ENCODE measurements at places on chromosomes 6 and 20.

- no peak for DNase-seq
Measured at GRCh38 chr6:137793805-137794515, 73.1 kb upstream of the TNFAIP3 start.

DNA sequence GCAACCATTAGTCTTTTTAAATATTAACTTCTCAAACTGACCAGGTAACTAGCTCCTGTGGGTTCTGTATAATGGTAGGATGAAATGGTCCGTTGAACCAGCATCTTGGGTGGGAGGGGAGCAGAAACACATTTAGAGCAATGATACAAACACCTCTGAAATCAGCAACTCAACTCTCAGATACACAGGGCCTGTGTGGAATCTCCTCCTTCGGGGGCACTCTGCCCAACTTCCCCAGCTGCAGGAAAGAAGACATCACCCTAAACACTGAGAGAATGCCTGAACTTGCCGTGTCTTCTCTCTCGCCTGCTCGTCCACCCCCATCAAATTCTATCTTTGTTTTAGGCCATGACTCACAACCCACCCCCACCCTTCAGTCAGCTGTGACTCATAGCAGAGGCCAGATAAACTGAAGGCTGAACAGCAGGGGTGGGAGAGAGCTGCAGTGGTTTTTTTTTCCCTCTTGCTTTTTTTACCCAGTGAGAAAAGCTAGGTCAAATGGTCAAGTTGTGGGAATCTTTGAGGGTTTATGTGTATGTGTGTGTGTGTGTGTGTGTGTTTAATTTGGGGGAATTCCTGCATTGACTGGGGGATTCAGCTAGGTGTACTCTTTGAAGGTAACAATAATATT, 593.4 kb upstream of the JAG1 start:
- DNase-seq, result no peak

DNA sequence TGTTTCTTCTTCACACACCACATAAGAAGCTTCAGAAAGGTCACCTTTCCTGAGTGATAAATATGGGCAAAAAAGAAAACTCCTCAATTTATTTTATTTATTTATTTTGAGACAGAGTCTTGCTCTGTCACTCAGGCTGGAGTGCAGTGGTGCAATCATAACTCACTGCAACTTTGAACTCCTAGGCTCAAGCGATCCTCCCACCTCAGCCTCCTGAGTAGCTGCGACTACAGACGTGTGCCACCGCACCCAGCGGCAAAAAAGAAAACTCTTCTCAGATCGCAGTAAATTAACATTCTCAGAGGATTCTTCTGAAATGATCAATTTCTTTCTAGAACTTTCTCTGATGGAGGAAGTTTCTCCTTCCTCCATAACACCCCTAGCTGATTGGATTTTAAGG, 111.2 kb downstream of the TRERF1 start:
- DNase-seq, result peak; percentile 41

GRCh38 chr6:109255087-109255486, 127.2 kb downstream of the CD164 start:
- no peak for DNase-seq

- DNase-seq, result no peak
Measured at GRCh38 chr6:33918175-33918695, 114.4 kb upstream of the MLN start.

GRCh38 chr6:139905404-139906052, 531.1 kb upstream of the CITED2 start:
- DNase-seq, result no peak

DNA sequence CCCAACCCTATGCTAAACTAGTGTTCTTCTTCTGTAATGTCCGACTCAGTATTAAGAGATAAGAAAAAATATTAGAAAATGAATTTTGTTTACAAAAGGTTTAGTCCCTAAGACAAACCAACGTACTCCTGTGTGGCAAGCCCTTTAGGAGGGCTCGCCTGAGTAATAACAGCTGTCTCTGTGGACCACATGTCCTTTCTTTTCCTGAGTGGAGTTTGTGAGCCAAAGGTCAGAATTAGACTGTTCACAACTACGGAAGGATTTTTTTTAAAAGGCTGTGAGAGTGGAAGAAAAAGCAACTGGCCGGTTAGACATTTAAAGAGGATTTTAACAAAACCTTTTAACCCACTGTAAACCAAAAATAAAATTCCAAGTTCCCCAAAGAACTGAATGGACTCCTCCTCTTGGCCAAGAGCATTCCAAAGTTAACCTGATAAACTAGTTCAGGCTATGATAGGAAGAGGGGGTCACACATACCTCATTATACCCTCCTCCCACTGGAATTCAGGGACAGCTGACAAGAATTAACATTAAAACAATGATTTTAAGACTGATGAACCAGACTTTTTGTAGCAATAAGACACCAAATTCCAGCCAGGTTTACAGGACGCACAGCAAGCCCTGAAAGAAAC, 43.5 kb downstream of the FAM184A start:
- no peak for DNase-seq

DNA sequence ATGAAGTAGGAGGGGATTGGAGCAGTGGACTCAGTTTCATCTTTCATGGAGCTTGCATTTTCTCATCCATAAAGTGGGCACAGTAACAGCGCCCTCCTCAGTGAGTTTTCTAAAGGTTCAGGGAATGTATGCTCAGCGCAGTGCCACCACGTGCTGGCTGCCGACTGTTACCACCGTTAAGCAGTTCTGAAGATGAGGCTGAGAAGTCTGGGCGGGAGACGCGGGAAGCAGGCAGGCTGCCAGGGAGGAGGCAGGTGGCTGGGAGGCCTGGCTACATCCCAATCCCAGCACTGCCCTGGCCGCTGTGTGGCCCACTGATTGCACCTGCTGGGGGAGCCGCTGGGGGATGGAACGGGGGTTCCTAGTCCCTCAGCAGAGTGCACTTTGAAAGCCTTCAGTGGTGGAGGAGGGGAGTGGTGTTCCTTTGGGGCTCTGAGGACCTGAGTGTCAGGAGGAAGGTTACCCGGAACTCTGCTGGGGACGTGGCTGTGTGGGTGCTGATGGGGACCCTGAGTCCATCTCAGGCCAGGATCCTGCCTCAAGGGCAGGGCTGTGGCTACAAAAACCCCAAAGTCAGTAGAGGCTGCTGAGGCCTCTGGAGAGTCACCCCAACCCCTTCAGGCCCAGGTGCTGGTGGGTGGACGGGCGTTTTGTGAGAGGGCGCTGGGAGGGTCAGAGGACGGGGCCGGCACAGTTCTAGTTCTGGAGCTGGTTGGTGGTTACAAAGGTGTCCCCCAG, 28.0 kb upstream of the PHACTR3 start:
- DNase-seq, result no peak

DNA sequence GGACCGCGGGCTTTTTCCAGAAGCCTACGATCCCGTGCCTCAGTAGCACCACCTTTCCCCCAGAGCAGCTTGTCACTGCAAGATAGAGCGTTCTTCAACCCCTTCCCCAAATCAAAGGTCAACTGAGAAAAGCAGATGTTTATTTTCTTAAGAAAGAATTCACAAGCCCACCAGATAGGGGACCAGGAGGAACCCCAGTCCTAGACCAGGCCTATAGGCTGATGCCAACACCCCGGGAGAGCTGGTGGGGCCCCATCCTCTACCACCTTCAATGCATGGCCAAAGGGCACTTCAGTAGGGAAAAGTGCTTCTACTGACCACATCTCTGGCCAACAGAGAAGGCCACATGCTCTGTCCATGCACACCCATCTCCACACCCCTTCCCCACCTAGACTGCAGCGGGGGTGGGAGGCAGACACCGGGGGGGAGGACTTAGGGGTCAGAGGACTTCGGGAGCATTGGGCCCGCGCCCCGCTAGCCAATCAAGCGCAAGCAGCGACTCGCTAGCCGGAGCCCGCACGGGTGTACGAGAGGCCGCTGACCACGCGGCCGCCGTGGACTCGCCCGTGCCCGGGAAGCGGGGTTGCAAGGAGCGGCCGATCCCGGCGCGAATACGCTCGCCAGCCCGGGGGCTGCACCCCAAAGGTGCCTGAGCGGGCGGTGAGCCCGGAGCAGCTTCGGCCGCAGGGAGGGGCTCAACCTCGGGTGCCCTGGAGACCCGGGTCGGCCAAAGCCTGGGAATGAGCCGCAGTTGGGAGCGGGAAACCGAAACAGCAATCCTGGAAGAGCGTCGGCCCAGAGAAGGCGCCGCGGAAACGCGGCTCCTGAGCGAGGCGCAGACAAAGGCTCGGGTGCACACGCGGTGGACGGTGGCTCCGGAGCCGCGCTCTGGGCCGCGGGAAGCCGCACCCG, 2.8 kb downstream of the PDE10A start:
- DNase-seq, result no peak

GRCh38 chr20:1920826-1921225, 25.6 kb downstream of the SIRPA start:
- DNase-seq, result no peak

GRCh38 chr6:93992976-93993375, 573.6 kb upstream of the EPHA7 start:
- DNase-seq, result no peak

GRCh38 chr6:30720738-30721197, 616 bp downstream of the TUBB start:
- peak; percentile 72 for DNase-seq

Measured in activated naive CD4-positive, alpha-beta T cell treated with Interleukin-2 at 50 U/mL for 16 hours (primary cell).